ENCODE measurements at places on chromosomes 7 and 10.

GRCh38 chr10:73937333-73938043, 26.6 kb downstream of the PLAU start:
- no peak for DNase-seq

DNA sequence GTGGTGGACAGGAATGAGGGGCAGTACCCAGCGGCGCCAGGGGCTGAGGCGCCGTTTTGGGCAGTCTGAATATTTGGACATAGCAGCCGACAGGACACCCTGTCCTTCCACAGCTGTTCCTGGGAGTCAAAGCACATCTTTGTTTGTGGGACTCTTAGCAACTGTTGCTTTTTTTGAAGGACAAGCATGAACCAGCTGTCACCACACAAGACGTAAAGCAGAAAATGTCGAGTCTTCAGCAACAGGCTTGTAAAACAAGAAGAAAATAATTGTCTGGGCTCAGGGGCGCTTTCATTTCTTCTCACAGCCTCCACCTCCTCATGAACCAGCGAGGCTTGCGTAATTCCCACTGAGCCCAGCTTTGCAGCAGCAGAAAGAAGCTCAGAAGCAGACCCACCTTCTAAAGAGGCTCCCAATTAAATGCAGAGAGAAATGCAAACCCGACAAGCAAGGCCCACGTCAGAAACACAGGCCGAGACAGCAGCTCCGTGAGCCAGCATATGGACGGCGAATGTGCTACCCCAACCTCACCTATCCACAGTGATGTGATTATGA, 68.9 kb upstream of the DNAAF5 start:
- no peak for DNase-seq

DNA sequence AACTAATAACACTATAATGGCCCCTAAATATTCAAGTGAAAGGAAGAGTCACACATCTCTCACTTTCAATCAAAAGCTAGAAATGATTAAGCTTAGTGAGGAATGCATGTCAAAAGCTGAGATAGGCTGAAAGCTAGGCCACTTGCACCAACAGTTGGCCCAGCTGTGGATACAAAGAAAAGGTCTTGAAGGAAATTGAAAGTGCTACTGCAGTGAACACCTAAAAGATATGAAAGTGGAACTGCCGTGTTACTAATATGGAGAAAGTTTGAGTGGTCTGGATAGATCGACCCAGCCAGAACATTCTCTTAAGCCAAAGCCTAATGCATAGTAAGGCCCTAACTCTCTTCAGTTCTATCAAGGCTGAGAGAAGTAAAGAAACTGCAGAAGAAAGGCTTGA, 12.1 kb upstream of the SNX13 start:
- DNase-seq, result no peak

- DNase-seq, result no peak
Observed at GRCh38 chr7:21412410-21412851, 15.5 kb upstream of the SP4 start.

GRCh38 chr7:2617325-2617905, 14.4 kb upstream of the TTYH3 start:
- no peak for DNase-seq

GRCh38 chr10:62618576-62619412, 185.7 kb upstream of the ADO start:
- DNase-seq, result peak; percentile 74

- no peak for DNase-seq
Observed at GRCh38 chr7:81641873-81642272, 128.0 kb downstream of the HGF start.

DNA sequence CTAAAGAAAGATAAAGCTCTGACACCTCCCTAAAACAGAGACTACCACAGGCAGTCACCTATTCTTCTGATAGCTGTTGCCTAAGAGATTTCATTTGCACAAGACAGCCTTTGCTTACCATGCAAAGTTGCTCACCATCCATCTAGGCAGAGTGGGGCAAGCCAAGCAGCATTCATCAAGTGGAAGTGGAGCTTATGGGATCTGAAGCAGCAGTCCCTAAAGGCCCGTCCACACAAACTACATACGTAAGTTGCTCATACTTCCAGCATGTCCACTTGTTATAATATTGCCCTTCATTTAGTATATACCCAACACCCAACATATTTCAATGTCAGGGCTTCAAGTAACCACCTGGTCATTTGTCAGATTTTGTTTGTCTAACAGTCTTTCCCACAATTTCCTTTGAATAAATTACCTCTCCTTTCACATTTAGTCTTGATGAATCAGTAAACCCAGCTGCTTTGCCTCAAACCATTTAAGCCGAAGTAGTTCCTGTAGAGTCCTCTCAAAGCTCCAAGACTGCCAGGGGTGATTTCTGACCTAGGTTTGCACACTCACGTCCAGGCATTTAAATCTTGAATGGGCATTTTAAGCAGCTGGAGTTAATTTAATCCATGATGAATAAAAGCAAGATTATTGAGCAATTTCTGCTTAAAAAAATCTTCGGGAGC, 67.9 kb downstream of the ATAD1 start:
- DNase-seq, result no peak

GRCh38 chr10:25084447-25084846, 68.0 kb downstream of the THNSL1 start:
- DNase-seq, result no peak

- no peak for DNase-seq
Observed at GRCh38 chr10:70254778-70255328, 21.6 kb upstream of the PPA1 start.

DNA sequence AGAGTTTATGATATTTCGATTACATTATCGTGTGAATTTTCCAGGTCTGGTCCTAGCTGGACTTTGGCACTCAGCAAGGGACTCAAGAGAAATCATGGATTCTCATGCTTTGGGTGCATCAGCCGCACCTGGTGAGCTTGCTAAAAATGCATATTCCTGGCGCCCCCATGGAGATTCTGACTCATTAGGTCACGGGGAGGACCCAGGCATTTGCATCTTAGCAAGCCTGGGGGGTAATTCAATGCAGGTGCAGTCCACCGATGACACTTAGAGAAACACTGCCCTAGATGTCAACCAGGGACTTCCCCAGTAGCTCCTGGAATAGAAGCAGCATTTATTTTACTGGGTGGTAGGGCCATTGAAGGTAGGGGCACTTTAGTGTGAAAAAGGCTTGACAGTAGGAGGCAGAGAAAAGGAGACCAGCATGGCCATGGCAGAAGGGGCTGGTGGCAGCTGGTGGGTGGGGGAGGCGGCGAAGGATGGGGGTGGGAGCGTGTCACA, 29.9 kb upstream of the PDCD4 start:
- no peak for DNase-seq

DNA sequence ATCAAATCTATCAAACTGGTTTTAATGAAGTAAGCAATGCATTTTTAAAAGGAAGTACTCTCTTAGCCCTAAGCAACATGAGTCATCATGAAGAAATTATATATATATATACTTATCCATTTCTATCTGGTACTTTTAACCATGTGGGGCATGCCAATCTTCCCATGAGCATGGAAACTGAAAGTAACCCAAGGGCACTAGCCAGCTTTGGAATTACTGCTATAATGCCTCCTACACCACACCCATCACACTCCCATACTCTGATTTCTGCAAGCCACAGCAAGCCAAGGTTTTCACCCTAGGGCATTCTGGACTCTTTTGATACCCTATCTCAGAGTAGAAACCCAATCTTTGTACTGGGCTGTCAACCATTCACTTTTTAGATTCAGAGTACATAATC, 204.6 kb downstream of the IMMP2L start:
- DNase-seq, result no peak

GRCh38 chr10:128113026-128113425, 13.2 kb downstream of the MKI67 start:
- no peak for DNase-seq

- DNase-seq, result no peak
Observed at GRCh38 chr10:89516149-89516832, 19.1 kb downstream of the SLC16A12 start.

DNA sequence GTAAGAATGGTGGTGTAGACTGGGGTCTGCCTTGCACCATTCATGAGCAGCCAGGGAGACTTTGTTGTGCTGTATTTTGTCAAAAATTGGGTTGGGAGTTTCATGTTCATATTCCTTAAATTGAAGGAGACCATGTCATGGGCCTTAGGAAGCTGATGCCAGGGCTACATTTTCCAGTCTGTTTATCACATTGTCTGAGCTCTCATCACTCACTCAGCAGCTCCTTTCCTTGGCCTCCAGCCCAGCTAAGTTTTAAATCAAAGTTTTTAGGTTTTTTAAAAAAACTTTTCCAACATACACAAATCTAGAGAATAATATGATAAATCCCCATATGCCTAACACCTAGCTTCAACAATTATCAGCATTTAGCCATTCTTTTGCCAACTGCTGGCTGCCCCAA, 12.6 kb upstream of the FAM13C start:
- DNase-seq, result no peak

DNA sequence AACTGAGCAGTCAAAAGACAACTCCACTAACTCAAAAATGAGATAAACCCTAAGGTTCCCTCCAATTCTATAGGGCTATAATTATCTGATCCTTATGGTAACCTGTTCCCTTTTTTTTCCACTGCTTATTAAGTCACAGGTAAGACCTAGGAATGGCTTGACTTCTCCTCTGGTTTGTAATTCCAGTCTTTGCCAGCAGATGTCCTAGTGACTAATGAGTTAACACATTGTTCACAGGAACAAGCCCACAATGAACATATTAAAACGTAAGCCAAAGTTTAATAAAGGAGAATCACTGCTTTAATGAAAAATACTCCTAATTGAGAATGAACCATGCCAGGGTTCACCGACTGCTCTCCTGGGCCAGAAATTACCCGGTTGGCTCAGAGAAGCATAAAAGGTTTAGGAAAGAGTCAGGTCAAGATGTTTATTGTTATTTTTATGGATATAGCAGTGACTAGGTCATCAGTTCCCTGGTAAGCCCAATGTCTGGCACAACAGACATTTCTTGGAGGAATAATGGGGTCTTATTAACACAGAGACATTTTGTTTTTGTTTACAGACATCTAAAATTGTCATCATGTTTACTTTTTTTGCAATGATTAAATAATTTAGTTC, 120.1 kb downstream of the ELAPOR2 start:
- no peak for DNase-seq

GRCh38 chr10:51266496-51266895, 192.2 kb downstream of the PRKG1 start:
- DNase-seq, result no peak

DNA sequence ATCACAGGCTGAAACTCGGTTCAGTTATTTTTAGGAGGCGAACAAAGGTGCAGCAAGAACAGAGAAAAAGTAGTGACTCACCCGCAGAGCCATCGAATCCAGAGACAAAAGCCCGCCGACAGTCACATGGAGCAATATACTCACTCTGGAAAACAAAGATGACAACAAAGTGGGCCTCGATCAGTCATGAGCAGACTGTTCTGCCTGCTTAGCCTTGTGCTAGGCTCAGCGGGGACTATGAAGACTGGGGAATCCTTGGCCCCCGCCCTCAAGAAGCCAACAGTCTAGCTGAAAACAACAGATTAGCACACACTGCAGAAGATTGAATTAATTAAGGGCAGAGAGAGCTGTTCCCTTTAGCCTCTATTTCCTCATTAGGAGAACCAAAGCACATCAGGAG, 30.4 kb downstream of the XPNPEP1 start:
- no peak for DNase-seq

DNA sequence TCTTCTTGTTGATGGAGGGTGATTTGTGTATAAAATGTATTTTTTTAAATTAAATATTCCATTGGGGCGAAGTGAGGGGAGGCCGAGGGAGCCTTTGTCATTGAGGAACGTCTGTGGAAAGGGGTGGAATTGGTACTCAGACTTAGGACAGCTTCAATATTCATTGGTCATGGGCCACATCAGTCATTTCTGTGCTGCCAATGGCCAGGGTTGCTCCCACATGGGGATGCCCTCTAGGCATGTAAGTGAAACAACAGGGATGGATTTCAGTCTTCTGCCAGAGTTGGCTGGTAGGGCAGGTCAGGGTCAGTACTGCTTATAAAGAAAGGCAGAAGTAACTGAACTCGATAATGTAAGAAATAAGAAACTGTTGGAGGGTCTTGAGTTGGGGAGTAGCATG, 47.2 kb downstream of the NEURL1 start:
- DNase-seq, result peak; percentile 16

DNA sequence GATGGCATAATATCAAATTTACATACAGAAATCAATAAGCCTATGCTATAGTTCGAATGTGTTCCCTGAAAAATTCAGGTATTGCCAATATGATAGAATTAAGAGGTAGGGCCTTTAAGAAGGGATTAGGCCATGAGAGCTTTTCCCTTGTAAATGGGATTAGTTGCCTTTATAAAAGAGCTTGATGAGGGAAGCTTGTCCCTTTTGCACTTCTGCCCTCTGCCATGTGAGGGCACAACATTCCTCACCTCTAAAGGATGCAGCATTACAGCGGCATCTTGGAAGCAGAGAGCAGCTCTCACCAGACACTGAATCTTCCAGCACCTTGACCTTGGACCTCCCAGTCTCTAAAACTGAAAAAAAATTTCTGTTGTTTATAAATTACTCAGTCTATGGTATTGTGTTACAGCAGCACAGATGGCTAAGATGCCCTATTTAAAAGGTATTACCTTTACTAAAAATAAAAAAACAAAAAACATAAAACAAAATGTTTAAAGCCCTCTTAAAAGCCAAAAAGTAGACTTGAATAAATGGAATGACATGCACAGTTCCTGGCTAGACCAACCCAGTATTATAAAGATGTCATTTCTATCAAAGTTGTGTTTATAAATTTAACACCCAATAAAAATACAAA, 909.6 kb downstream of the REEP3 start:
- no peak for DNase-seq

- no peak for DNase-seq
Observed at GRCh38 chr10:61456095-61456789, 3.1 kb upstream of the TMEM26 start.

- DNase-seq, result no peak
Observed at GRCh38 chr7:139033346-139034114, 2.3 kb downstream of the ZC3HAV1L start.

DNA sequence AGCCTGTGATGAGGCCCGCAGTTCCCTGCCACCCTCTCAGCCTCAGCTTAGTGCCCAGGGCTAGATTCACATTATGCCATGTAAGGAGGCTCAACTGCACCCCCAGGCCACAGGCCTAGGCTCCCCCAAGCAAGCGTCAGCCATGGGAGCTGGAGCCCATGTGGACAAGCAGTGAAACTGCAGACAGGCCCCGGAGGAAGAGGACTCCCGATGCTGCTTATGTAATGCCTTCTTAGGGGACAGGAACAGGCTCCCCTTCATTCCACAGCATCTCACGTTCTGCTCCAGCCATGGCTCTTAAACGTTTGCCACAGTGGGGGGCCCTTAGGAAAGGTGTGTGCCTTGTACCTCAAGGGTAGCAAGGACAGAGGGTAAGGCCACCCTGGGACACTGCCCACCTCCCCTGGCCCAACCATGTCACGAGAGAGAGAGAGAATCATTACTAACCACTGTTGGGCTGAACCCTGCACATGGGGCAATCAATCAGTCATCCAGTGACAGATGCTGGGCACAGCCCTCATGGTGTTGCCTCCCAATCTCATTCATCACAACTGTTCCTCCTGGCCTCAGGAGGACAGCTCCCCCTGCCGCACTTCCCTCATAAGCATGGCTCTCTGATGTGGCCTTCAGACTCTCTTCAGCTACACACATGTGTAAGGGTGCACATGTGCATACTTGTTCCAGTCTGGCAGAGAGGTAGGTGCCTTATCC, 263.0 kb downstream of the GRID1 start:
- peak; percentile 65 for DNase-seq

- DNase-seq, result no peak
Observed at GRCh38 chr10:49207113-49207512, 18.9 kb upstream of the TMEM273 start.
